ENCODE measurements at places on chromosomes 13 and 19. TPM values are rescaled to one million over a fixed set of nuclear protein-coding genes. Genes with fewer than 3 reads are reported as not detected.

The SRRM5 gene
- total RNA-seq, result 0.10 TPM

The IGSF23 gene
- total RNA-seq, result not detected

The CGB3 gene
- not detected for total RNA-seq

The FCER2 gene
- 25.4 TPM for total RNA-seq

The ONECUT3 gene
- total RNA-seq, result not detected

The RNF225 gene
- 0.42 TPM for total RNA-seq

The LRG1 gene
- 4.7 TPM for total RNA-seq

Data from mononuclear cell (primary cell).